Stimulated activated memory B cell treated with anti-CD40 and anti-IgM and Interleukin-4, amounts not matched to agents 10 μg/mL and 1 μg/mL and 100 μg/mL, for 72 hours (primary cell): ENCODE measurements at places on chromosomes 3 and 15.
A peak's percentile ranks its signal among the peaks of the same experiment; 100 is the strongest.

DNA sequence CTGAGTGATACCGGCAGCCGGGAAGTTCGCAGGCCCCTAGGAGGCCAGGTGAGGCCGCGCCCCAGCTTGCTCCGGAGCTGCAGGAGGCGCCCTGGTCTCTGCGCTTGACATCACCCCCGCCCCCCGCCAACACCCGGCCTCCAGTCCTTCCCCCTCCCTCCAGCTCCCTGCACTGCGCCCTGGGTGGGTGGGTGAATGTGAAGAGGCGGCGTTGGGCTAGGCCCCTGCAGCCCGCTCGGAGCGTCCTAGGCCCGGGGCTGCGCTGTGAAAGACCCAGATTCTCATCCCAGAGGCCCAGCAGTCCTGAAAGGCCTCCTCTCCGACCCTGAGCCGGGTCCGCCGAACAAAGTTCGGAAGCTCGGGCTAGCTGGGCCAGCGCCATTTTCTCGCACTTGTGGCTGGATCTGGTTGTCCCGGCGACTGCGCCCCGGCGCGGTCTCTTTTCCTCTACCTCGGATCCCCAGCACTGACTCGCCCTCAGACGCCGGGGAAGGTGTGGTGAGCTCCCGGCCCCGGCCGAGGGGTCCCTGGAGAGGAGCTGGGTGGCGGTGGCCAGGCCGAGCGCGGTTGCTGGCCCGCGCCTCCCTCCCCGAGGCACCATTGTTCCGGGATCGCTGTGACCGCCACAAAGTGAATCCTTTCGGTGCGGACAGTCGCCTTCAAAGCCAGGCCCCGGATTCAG lies 12.9 kb downstream of the ZIC4 start:
- ATAC-seq: no peak

- no peak for ATAC-seq
These were observed 843.9 kb upstream of the DPPA4 start for GRCh38 chr3:110181226-110181625.

DNA sequence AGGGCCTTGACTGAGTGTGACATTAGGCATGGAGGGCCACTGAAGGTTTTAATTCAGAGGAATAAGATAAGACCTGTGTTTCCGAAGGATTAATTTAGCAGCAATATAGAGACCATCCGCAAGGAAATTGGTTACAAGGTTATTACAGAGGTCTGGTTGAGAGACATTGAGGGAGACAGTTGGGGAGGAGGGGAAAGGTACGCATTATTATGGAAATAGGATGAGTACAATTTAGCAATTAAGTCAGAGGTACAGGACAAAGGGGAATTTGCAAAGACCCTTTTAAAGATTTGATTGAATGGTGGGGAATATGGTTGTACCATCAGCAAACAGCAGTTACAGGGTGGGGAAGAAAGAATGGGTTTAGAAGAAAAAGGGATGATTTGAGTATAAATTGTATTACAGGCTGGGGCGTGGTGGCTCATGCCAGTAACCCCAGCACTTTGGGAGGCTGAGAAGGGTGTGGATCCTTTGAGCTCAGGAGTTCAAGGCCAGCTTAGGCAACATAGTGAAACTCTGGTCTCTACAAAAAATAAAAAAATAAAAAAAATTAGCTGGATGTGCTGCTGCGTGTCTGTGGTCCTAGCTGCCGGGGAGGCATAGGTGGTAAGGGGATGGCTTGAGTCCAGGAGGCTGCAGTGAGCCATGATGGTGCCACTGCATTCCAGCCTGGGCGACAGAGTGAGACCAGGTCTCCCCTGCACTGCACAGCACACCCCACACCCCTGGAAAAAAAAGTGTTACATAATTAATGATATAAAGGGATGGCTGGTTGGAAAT lies 11.3 kb downstream of the ARL8B start:
- ATAC-seq: no peak

DNA sequence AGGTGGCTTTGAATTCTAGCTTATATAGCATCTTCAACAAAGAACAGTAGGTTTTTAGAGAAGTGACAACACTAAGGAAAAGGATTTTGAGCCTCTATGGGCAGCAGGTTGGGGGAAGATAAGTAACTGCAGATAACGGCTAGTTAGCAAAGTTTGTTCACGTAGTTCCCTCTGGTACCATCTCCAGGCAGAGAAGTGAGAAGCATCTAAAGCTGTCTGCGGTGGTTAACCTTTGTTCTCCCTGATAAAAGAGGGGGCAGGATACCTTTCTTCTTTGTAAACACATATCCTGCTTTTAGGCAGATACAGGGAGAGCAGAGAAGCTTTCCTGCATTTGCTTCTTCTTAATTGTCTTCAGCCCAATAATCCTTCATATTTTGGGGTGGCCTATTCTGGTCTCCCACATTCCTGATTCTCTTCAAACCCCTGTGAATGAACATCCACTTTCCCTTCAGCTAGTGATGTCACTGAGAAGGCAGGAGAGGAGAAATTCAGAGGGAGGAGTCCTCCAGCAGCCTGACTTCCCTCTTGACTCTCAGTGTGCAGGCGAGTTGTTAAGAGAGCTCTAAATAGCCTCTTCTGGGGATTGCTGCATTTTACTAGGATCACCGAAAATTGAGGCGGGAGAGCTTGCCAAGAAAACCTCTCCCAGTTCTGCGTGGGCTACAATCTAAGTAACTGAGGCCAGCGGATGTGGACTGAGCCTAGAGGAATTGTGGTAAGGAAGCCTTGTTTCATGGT lies 393.7 kb upstream of the C2CD4B start:
- no peak for ATAC-seq

GRCh38 chr3:57500506-57500905 lies 43.6 kb downstream of the DNAH12 start:
- no peak for ATAC-seq

GRCh38 chr3:10189557-10190354 lies 25.0 kb downstream of the IRAK2 start:
- no peak for ATAC-seq

DNA sequence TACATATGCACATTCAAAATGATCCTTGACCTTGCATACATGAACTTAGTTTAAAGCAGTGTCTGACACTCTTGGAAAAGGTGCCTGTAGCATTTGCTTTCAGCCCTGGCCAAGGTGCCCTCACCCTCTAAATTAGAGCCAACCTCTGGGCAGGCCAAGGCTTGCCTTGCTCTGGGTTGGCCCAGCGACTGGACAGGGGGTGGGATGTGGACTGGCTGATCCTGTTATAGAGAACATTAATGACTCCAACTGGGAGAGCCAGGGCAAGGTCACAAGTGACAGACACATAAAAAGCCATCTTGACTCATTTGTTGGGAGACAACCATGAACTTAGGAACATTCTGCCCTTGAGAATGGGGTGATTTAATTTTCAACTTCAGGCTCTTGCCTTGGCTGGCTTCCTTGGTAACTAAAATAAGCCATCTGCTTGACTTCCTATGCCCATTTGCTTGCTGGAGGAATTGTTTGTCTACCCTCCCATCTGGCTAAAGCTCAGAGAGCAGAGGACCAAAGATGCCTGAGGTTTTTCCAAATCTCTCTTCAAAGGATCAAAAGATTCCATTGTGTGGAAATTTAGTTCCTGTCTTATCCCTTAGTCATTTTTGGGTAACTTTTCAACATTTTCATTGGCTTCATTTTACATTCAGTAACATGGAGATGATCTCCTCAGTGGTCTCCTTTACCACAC lies 403.7 kb downstream of the SOX2 start:
- ATAC-seq: peak; percentile 12

DNA sequence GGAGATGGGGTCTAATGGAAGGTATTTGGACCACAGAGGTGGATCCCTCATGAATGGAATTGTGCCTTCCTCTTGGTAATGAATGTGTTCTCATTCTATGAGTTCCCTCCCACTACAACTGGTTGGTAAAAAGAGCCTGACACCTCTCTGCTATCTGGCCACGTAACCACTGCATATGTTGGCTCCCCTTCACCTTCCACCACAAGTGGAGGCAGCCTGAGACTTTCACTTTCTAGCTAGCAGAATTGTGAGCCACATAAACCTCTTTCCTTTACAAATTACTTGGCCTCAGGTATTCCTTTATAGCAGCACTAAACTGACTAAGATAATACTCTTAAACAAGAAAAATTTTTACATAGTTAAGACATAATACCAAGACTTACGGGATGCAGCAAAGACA lies 155.3 kb downstream of the NR1I2 start:
- peak; percentile 66 for ATAC-seq

- no peak for ATAC-seq
These were observed 3.2 kb downstream of the CD276 start for GRCh38 chr15:73687351-73687750.

GRCh38 chr15:27248251-27248650 lies 277.3 kb downstream of the GABRG3 start:
- no peak for ATAC-seq

DNA sequence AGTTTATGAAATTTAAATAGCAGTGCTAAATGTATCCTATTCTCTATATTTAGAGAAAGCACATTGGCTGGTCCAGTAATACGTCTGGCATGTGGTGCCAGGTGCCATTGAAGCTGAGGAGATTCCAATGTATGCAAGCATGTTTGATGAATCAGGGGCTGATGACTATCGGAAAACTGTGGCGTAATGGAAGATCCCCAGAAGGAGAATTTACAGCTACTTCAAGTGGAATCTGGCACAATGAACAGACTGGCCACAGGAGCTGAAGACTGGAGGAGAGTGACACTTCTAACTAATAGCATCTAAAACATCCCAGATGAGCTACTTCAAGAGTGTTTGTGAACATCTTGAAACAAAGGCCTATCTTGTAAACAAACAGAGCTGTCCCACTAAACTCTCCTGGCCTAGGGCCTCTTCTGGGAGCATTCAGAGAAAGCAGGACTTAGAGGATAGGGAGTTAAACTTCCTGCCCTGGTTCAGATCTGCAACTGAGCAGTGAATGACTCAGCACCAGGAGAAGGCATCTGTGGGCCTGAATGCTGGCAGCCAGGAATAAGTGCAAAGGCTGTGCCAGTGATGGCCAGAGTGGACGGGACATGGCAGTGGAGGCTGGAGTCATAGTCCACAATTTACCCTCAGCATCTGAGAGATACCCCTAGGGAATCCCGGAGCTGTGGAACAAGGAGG lies 15.2 kb upstream of the ACTC1 start:
- ATAC-seq: no peak

- ATAC-seq: no peak
These were observed 464.1 kb downstream of the RAP2B start for GRCh38 chr3:153626158-153626557.

DNA sequence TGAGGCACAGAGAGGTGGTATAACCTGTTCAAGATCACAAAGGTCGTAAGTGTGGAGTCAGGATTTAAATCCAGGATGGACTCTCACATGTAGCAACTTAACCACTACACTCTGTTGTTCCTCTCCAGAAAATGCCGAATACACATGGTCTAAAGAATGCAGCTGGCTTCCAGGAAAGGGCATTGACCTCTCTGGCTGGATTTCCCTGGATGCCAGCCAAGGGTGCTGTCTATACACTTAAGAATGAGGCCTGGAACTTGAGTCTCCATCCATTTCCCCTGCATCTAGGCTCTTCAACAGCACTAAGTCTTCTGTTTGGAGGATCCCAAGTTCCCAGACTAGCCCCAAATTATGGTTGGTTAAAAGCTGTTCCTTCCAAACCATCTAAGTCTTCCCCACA lies 60.5 kb downstream of the CERS3 start:
- ATAC-seq: no peak
